Activated T-cell treated with anti-CD3 and anti-CD28 coated beads, Interleukin-2, amount 50 U/mL, for 48 hours (primary cell): ENCODE measurements at places on chromosomes 1 and 21.

DNA sequence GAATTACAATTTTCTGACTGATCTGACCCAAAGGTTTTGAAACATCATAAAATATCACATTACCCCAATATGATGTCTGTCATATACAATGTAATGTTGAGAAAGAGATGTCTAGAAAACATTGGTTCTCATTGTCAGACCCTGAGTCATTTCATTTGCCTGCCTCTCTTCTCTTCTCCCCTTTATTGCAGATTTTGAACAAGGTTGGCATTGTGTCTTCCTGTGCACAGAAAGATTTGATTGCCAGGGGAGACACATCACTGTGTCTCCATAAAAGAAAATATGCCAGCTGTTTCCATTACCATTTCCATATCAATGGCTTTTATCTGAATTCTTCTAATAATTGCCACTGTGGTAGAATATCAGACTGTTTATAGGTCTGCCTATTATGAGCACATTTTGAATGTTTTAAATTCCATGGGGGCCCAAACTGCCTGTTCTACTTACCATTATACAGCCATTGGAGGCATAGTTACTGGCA is 65.6 kb downstream of the IFI44 start:
- DNase-seq = no peak

DNA sequence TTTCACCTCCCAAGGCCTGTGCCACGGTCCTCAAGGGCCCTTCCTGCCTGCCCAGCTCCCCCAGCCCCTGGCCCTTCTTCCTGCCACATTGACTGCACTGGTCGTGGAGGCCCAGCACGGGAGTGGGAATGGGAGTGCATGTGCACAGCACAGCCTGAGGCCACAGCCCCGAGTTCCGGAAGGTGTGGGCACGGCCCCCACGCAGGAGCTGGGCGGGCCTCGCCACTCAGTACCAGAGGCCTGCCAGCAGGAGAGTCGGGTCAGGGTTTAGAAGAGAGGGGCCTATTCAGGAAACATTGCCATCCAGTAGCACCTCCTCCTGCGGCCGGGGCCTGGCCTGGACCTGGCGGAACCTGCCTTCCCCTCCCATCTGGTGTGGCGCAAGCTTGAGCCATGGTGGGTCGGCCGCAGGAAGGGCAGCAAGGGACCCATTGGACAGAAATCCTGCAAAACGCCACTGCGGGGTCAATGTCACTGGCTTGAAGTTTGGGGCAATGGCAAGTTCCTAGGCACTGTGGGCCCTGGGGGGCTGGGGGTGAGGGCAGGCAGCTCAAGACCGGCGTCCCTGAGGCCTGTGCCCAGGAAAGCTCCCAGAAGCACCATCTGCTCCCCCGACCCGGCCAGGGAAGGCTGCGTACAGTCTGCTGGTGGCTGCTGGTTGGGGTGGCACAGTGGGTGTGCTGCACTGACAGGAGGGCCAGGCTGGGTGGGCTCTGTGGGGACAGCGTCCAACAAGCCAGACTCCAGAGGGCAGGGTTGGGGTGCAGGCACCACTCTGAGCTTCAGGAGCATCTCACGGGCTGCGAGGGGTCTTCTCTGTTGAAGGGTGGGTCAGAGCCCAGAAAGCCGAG is 1.8 kb upstream of the TMEM52 start:
- no peak for DNase-seq

- no peak for DNase-seq
These were observed 48.8 kb downstream of the SUCO start for GRCh38 chr1:172581779-172582178.

- DNase-seq = no peak
These were observed 15.5 kb upstream of the CITED4 start for GRCh38 chr1:40877698-40878097.

DNA sequence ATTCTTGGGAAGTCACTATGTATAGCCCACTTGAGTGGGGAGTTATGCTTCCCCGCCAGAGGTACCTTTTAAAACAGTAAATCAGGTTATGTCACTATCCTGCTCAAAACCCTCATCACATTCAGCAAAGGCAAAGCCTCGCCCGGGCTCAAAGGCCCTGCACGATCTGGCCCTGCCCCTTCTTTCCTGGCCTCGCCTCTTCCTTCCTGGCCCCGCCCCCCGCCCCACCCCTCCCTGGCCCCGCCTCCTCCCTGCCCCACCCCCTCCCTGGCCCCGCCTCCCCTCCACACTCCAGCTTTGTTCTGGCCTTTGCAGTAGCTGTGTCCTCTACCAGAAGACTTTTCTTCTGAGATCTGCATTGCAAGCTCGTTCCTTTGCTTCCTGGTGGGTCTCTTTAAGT is 6.6 kb downstream of the LDLRAD2 start:
- DNase-seq = peak; percentile 68
